ENCODE measurements at places on chromosomes 5 and 9. TPM values are rescaled to one million over a fixed set of nuclear protein-coding genes. Genes with fewer than 3 reads are reported as not detected.

Gene TTC1
- 64.4 TPM for total RNA-seq

GRCh38 chr5:69217548-69218526 is 16.8 kb upstream of the CDK7 start:
- peaks cover 29% of the 10 kb centered on the region for H3K4me1 ChIP-seq
- peak overlapping the region; percentile 95 for H3K27ac ChIP-seq
- peak; percentile 89 for DNase-seq
- H3K36me3 ChIP-seq: no peaks in the 10 kb centered on the region
- no peaks in the 10 kb centered on the region for H3K27me3 ChIP-seq

Gene NIM1K
- 0.55 TPM for total RNA-seq

GRCh38 chr9:118558026-118558425 is 811.2 kb downstream of the BRINP1 start:
- H3K27ac ChIP-seq: no peak overlapping the region
- peaks cover 15% of the 10 kb centered on the region for H3K4me1 ChIP-seq
- H3K4me3 ChIP-seq: no peak overlapping the region
- H3K36me3 ChIP-seq: no peaks in the 10 kb centered on the region
- peak; percentile 17 for DNase-seq

Gene CFAP157
- not detected for total RNA-seq

GRCh38 chr9:69818750-69819345 is 1.8 kb upstream of the CFAP95 start:
- H3K4me1 ChIP-seq: peaks cover 75% of the 10 kb centered on the region
- H3K36me3 ChIP-seq: no peaks in the 10 kb centered on the region
- no peak overlapping the region for H3K4me3 ChIP-seq
- no peak for DNase-seq
- no peak overlapping the region for H3K27ac ChIP-seq
- peaks cover 2% of the 10 kb centered on the region for H3K27me3 ChIP-seq

- no peak overlapping the region for H3K4me3 ChIP-seq
- peaks cover 18% of the 10 kb centered on the region for H3K27me3 ChIP-seq
- no peak overlapping the region for H3K27ac ChIP-seq
Measured at GRCh38 chr5:149894237-149894636, 50.4 kb downstream of the PDE6A start.

DNA sequence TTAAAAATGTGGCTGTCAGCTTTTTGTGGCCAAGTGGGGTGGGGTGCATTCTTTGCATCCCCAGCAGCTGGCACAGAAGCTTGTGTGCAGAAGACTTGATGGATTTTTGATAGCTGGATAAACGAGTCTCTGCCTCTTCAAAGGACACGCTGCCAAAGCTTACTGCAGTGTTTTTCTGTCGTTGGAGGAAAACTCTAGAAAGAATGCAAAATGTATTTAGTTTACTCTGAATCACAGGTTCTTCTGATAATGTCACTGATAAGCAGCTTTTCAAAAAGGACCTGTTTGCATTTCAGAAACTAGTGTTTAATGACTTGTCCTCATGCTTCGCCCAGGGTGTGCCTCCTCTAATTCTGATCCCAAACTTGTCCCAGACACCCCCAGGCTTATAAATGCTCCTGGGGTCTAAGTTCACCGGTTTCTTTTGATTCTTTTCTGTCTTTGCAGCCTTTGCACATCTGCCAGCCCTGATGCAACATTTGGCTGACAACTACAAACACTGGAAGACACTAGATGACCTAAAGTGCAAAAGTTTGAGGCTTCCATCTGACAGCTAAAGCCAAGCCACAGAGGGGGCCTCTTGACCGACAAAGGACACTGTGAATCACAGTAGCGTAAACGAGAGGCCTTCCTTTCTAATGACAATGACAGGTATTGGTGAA is 66.0 kb downstream of the WDR41 start:
- no peak for DNase-seq
- peaks cover 67% of the 10 kb centered on the region for H3K4me1 ChIP-seq
- no peak overlapping the region for H3K4me3 ChIP-seq
- H3K27ac ChIP-seq: peak overlapping the region; percentile 29
- peaks cover 30% of the 10 kb centered on the region for H3K36me3 ChIP-seq

Gene PCDHAC1
- total RNA-seq: not detected

- H3K4me1 ChIP-seq: peaks cover 15% of the 10 kb centered on the region
- DNase-seq: peak; percentile 35
- peak overlapping the region; percentile 13 for H3K4me3 ChIP-seq
- peaks cover 20% of the 10 kb centered on the region for H3K27me3 ChIP-seq
Measured at GRCh38 chr9:126705767-126706697, 92.3 kb downstream of the LMX1B start.

DNA sequence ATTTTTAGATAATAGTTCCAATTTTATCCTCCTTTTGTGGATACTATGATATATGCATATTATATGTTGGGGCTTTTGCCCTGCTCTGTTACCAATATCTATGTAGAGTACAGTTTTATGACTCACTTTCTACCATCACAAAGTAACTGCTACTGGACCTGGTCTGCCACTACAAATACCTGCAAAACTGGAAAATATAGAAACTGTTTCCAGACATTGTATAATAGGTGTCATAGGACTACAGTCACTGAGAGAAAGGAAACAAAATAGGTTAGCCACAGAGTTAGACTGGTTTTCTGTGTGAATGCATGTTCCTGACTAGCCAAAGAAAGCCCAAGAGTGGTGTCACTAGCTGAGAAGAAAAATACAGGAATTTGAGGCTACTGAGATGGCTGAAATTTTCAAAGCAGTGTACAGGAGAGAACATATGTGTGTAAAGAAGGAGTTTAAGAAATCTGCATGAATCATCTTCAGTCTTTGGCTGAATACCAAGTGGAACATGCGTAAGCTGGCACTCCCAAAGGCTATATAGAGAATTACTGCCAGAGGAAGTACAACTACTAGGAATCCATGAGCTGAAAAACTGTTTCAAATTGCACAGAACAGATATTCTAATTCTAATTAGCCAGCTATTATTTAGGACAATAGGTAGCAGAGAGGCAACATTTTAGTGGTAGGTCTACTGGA is 29.0 kb upstream of the FAM174A start:
- no peaks in the 10 kb centered on the region for H3K36me3 ChIP-seq
- no peaks in the 10 kb centered on the region for H3K4me1 ChIP-seq
- H3K4me3 ChIP-seq: no peak overlapping the region
- DNase-seq: peak; percentile 41

Gene GABRA1
- total RNA-seq: not detected

- H3K27ac ChIP-seq: no peak overlapping the region
- H3K4me3 ChIP-seq: no peak overlapping the region
- no peak for DNase-seq
- H3K27me3 ChIP-seq: no peaks in the 10 kb centered on the region
- H3K36me3 ChIP-seq: no peaks in the 10 kb centered on the region
Measured at GRCh38 chr5:132475497-132475882, 15.1 kb downstream of the IRF1 start.

Gene SLC34A1
- not detected for total RNA-seq

- DNase-seq: peak; percentile 57
- peaks cover 14% of the 10 kb centered on the region for H3K27me3 ChIP-seq
- H3K4me1 ChIP-seq: no peaks in the 10 kb centered on the region
Measured at GRCh38 chr5:61817472-61818326, 485.6 kb downstream of the ZSWIM6 start.

GRCh38 chr5:505951-506525 is 18.2 kb downstream of the SLC9A3 start:
- no peak overlapping the region for H3K27ac ChIP-seq
- no peak for DNase-seq
- no peaks in the 10 kb centered on the region for H3K36me3 ChIP-seq
- no peak overlapping the region for H3K4me3 ChIP-seq
- H3K4me1 ChIP-seq: no peaks in the 10 kb centered on the region

DNA sequence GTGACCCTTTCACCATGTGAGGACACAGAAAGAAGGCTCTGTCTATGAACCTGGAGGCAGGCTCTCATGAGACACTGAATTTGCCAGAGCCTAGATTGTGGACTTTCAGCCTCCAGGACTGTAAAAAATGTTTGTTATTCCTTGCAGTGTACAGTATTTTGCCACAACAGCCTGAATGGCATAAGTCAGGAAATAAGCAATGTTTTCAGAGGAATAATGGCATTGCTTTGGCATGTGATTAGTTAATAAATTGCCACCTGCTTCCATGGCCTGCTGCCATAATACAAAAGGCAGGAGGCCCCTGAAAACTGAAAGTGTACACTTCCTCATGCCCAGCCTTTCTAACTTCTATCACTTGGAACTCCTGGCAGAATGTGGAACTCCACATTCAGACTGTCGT is 408.1 kb downstream of the GADD45G start:
- H3K27me3 ChIP-seq: no peaks in the 10 kb centered on the region
- H3K4me3 ChIP-seq: no peak overlapping the region
- no peaks in the 10 kb centered on the region for H3K4me1 ChIP-seq

Gene GABRA6
- not detected for total RNA-seq

GRCh38 chr9:128250839-128251731 is 24.7 kb downstream of the GOLGA2 start:
- DNase-seq: no peak
- no peak overlapping the region for H3K4me3 ChIP-seq
- H3K27ac ChIP-seq: no peak overlapping the region
- H3K36me3 ChIP-seq: peaks cover 27% of the 10 kb centered on the region
- H3K4me1 ChIP-seq: peaks cover 19% of the 10 kb centered on the region

Gene CLIC3
- total RNA-seq: 4.2 TPM

DNA sequence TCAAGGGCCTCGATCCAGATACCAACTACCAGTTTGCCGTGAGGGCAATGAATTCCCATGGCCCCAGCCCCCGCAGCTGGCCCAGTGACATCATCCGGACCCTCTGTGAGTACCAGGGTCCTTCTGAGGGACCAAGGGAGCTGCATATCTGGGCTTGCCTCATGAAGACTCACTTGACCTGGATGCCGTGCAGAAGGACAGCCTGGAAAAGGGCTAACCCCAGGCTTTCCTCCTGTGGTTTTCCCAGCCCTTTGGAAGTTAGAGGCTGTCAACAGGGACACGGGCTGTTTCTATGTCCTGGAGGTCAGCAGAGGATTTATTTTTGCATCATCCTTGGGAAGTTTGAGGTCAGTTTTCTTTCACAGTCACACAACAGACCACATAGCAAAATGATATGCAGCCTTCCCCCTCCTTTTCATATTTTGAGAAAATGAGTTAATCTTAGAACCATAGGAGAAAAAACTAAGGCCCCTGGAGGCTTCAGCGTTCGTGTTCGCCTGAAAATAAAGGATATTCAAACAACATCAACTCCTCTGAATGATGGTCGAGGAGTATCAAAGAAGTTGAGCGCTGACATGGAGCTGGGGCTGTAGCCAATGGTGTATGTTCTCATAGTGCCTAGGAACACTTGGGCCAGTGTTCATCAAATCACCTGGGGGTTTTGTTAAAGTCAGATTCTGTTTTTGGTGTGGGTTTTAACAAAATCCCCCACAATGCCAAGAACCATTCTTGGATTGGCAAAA is 112.2 kb downstream of the EGFLAM start:
- H3K4me1 ChIP-seq: no peaks in the 10 kb centered on the region
- peaks cover 11% of the 10 kb centered on the region for H3K27me3 ChIP-seq
- no peaks in the 10 kb centered on the region for H3K36me3 ChIP-seq
- DNase-seq: no peak
- H3K27ac ChIP-seq: no peak overlapping the region
- H3K4me3 ChIP-seq: no peak overlapping the region

- H3K27me3 ChIP-seq: peaks cover 53% of the 10 kb centered on the region
- H3K36me3 ChIP-seq: no peaks in the 10 kb centered on the region
- H3K27ac ChIP-seq: no peak overlapping the region
- no peak for DNase-seq
- no peak overlapping the region for H3K4me3 ChIP-seq
- no peaks in the 10 kb centered on the region for H3K4me1 ChIP-seq
Measured at GRCh38 chr5:530001-530955, 6.0 kb upstream of the SLC9A3 start.

GRCh38 chr5:158369241-158369640 is 510.3 kb upstream of the CLINT1 start:
- H3K27ac ChIP-seq: no peak overlapping the region
- no peaks in the 10 kb centered on the region for H3K36me3 ChIP-seq
- H3K4me3 ChIP-seq: no peak overlapping the region
- no peak for DNase-seq
- H3K4me1 ChIP-seq: no peaks in the 10 kb centered on the region

- H3K27me3 ChIP-seq: peaks cover 6% of the 10 kb centered on the region
- peak; percentile 75 for DNase-seq
- H3K4me3 ChIP-seq: peak overlapping the region; percentile 77
- no peaks in the 10 kb centered on the region for H3K36me3 ChIP-seq
Measured at GRCh38 chr5:177447611-177448243, 1.1 kb downstream of the PRR7 start.

DNA sequence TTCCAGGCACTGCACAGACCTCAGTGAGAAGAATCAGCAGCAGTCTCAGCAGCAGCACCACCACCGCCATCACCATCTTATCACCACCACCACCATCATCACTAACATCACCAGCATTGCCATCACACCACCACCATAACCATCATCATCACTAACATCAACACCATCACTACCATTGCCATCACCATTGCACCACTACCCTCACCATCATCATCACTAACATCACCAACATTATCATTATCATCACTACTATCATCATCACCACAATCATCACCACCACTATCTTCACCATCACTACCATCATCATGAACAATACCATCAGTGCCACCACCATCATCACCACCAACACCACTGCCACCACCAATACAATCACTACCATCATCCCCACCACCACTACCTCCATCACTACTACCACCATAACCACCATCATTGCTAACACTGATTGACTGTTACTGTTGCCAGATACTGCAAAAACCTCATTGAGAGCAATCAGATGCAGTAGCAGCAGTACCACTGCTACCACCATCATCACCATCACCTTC is 61.7 kb downstream of the ABLIM3 start:
- H3K4me1 ChIP-seq: peaks cover 11% of the 10 kb centered on the region
- no peak for DNase-seq
- H3K4me3 ChIP-seq: no peak overlapping the region
- H3K27ac ChIP-seq: no peak overlapping the region
- H3K27me3 ChIP-seq: no peaks in the 10 kb centered on the region
- H3K36me3 ChIP-seq: peaks cover 13% of the 10 kb centered on the region

Gene TAS2R1
- total RNA-seq: 0.19 TPM

DNA sequence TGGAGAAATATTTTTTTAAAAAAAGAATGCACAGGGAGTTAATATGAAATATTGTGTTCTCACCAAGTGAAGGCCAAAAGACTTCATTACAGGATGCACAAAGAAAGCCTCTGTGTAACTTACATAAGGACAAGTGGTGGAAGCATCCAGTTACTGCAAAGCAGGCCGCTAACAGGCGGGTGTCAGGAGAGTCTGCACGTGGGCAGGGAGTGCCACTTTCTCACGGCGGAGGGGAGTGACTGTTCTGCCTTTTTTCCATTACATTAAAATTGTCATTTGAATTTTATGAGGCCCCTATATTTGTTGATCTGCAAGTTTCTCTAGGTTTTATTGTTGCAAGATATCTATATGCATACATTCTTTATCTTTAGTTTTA is 28.1 kb upstream of the SPATA31E1 start:
- H3K27ac ChIP-seq: no peak overlapping the region
- peaks cover 18% of the 10 kb centered on the region for H3K4me1 ChIP-seq
- H3K36me3 ChIP-seq: peaks cover 7% of the 10 kb centered on the region
- DNase-seq: no peak

Gene FOXE1
- 163 TPM for total RNA-seq

DNA sequence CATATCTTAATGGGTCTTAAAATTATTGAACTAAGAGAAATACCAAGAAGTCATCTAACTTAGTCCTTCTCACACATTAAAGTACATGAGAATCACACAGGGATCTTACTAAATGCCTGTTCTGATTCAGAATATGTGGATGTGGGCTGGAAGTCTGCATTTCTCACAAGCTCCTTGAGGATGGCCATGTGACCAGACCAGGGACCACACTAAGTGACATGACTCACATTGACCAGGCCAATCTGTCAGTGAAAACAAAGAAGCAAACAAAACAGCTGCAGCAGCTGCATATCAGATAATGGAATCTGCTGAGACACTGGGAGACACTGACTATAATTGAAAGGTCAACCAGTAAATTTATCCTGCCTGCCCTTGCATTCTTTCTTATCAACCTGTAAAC is 110.5 kb downstream of the ADAMTS12 start:
- DNase-seq: peak; percentile 73
- peak overlapping the region; percentile 29 for H3K27ac ChIP-seq
- no peak overlapping the region for H3K4me3 ChIP-seq
- peaks cover 29% of the 10 kb centered on the region for H3K36me3 ChIP-seq

Gene LRRC19
- total RNA-seq: not detected

Measured in HFFc6 (cell line).